CD4-positive, alpha-beta memory T cell (primary cell): ENCODE measurements at places on chromosomes 2 and 18. TPM values are rescaled to one million over a fixed set of nuclear protein-coding genes. Genes with fewer than 3 reads are reported as not detected.

DNA sequence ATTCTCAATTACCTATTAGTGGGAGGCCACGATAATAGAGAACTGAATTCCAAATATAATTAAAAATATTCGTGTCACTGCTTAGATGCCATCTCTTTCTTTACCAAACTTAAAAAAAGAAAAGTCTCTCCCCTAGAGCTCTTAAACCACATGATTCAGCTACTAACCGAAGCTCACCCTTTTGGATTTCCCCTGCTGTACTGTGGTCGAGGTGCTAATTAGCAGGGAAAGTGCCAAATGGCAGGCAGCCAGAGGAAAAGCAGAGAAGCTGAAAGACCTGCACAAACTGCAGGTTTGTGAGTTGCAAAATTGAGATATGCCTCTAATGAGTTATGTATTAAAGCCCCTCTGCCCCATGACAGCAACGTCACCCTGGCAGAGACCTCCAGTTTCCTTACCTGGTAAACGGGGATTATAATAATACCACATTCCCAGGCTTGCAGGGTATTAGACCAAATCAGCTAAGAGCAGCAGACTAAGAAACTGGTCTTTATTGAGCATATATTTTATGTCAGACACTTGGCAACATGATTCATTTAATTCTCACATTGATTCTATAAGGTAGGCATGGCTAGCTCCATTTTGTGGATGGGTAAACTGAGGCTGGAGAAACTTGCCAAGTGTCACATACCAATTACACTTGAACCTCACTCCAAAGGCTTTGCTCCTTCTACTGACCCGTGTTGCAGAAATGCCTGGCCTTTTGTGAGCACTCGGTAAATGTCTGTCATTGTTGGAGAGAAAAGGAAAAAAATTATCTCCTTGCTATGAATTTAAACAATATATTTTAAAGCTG, 259.7 kb downstream of the LPIN1 start:
- DNase-seq, result peak; percentile 78
- no peak overlapping the region for H3K27ac ChIP-seq
- no peak overlapping the region for H3K4me3 ChIP-seq
- peaks cover 21% of the 10 kb centered on the region for H3K4me1 ChIP-seq

DNA sequence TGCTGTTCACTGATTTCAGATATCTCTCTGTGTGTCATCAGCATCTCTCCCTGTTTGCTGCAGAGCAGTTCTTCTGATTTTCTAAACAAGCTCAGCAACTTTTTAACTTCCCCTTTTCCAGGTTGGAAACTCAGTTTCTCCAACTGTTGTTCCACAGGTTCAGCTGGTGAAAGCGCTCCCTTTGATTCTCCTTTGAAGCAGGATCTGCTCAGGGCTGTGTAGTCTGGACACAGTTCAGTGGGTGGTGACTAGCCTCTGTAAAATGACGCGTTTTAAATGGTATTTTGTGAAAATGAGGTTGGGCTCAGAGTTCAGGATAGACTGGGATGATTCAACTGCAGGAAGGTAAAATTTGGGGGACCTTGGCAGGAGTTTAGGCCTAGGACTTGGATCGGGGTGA, 106.3 kb downstream of the TRIM43 start:
- H3K4me3 ChIP-seq, result no peak overlapping the region
- H3K36me3 ChIP-seq, result no peaks in the 10 kb centered on the region
- H3K27ac ChIP-seq, result no peak overlapping the region
- no peaks in the 10 kb centered on the region for H3K27me3 ChIP-seq

- no peaks in the 10 kb centered on the region for H3K36me3 ChIP-seq
- H3K4me1 ChIP-seq, result no peaks in the 10 kb centered on the region
- H3K27ac ChIP-seq, result no peak overlapping the region
- H3K4me3 ChIP-seq, result no peak overlapping the region
Observed at GRCh38 chr18:10120622-10121021, 206.8 kb downstream of the VAPA start.

DNA sequence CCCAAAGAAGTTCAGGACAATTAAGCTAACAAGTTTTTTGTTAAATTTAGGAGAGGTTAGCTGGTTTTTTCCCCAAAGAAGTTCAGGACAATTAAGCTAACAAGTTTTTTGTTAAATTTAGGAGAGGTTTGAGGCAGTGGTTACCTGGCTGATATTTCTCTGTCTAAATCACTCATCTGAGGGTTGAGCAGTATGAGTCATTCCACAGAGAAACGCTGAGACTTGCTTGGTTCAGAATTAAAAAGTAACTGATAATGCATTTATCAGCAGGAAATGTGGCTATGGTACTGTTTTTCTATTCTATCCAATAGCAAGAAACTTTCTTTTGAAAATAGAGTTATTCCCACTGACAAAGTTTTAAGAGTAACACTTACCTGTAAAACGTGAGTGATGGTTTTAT, 22.8 kb upstream of the KIDINS220 start:
- no peaks in the 10 kb centered on the region for H3K27me3 ChIP-seq
- no peaks in the 10 kb centered on the region for H3K4me1 ChIP-seq
- no peak overlapping the region for H3K27ac ChIP-seq
- H3K36me3 ChIP-seq, result no peaks in the 10 kb centered on the region

GRCh38 chr2:42246562-42246961, 77.4 kb downstream of the EML4 start:
- H3K36me3 ChIP-seq, result peaks cover 14% of the 10 kb centered on the region
- no peak overlapping the region for H3K4me3 ChIP-seq
- H3K27me3 ChIP-seq, result no peaks in the 10 kb centered on the region
- H3K27ac ChIP-seq, result no peak overlapping the region
- no peak for DNase-seq

- no peaks in the 10 kb centered on the region for H3K27me3 ChIP-seq
- no peak for DNase-seq
- H3K36me3 ChIP-seq, result no peaks in the 10 kb centered on the region
- H3K4me1 ChIP-seq, result peaks cover 63% of the 10 kb centered on the region
- no peak overlapping the region for H3K4me3 ChIP-seq
- peak overlapping the region; percentile 14 for H3K27ac ChIP-seq
Observed at GRCh38 chr2:233234264-233234663, 17.2 kb upstream of the ATG16L1 start.

GRCh38 chr2:219368690-219369191, 19.0 kb downstream of the DNPEP start:
- H3K4me3 ChIP-seq, result no peak overlapping the region
- no peaks in the 10 kb centered on the region for H3K4me1 ChIP-seq
- no peak overlapping the region for H3K27ac ChIP-seq
- peaks cover 3% of the 10 kb centered on the region for H3K36me3 ChIP-seq
- no peak for DNase-seq

DNA sequence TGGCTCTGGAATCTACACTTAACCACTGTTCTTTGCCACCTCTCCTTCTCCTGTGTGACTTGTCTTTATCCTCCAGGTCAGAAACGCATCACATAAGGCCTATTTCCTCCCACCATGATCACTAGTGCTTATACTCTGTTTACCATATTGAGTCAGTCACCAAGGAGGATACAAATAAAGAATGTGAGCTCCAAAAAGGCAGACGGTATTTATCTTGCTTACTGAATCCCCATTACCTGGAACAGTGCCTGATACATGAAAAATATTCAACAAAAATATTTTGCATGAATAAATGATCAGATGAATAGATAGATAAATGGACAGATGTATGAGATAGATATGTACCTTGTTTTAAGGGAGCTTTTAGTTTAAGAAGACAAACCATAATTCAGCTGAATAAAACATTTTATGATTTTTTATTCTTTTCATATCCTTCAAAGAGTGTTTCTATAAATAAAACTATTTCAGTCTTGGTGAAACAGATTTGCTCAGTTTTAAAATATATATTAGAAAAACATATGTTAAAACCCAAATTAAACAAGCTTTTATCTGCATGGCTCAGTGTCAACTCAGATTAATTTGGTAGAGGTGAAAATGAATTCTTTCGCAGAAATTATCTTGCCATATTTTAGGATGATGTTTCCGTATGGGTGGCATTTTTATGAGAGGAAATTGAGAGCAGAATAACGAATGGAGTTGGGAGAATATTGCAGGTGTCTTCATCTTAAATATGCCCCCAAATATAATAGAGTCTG, 799.9 kb downstream of the DCC start:
- no peaks in the 10 kb centered on the region for H3K4me1 ChIP-seq
- no peak overlapping the region for H3K4me3 ChIP-seq
- DNase-seq, result no peak
- no peaks in the 10 kb centered on the region for H3K36me3 ChIP-seq
- no peak overlapping the region for H3K27ac ChIP-seq

DNA sequence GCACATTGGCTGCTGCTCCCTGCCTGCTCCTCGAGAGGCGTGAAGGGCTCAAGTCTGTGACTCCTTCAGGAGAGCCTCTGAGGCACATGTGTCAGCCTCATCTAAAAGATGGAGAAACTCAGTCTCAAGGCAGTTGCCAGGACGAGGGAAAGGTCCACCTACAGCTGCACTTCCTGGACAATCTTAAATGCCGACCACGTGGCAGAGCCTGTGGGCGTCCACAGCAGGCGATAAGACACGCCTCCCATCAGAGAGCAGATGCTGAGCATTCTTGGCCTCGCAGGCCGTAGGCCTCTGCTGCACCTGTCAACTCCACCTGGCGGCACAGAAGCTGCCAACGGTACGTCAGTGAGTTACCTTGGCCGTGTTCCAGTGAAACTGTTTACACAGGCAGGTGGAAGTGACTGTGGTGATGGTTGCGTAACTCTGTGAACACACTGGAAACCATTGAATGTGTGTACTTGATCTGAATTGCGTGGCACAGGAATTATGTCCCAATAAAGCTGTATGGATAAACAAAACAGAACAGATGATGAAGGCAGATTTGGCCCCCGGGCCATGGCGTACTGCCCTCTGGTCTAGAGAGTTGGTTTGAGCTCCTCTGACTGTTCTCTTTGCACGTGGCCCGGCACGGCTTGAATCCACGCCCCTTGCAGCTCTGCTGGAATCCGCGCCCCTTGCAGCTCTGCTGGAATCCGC, 114.5 kb downstream of the RNF144A start:
- H3K27me3 ChIP-seq, result no peaks in the 10 kb centered on the region
- peaks cover 27% of the 10 kb centered on the region for H3K36me3 ChIP-seq
- H3K4me3 ChIP-seq, result no peak overlapping the region
- DNase-seq, result peak; percentile 80

GRCh38 chr2:72911256-72911655, 6.1 kb upstream of the EMX1 start:
- H3K4me3 ChIP-seq, result no peak overlapping the region
- H3K4me1 ChIP-seq, result peaks cover 16% of the 10 kb centered on the region
- H3K27ac ChIP-seq, result no peak overlapping the region
- H3K27me3 ChIP-seq, result peaks cover 48% of the 10 kb centered on the region
- DNase-seq, result no peak
- H3K36me3 ChIP-seq, result no peaks in the 10 kb centered on the region

DNA sequence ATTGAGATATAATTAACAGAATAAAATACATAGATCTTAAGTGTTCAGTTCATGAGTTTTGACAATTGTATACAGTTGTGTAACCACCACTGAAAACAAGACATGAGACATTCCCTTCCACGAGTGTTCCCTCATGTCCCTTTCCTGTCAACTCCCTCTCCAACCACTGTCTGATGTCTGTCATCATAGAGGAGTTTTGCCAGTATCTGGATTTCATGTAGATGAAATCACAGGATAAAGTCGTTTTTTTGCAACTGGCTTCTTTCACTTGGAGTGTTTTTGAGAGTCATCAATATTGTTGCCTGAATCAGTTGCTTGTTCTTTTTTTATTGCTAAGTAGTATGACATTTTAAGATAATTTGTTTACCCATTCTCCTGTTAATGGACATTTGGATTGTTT, 52.7 kb downstream of the RBMS1 start:
- peaks cover 11% of the 10 kb centered on the region for H3K4me1 ChIP-seq
- H3K4me3 ChIP-seq, result no peak overlapping the region
- H3K36me3 ChIP-seq, result no peaks in the 10 kb centered on the region
- DNase-seq, result no peak
- no peak overlapping the region for H3K27ac ChIP-seq
- no peaks in the 10 kb centered on the region for H3K27me3 ChIP-seq

- H3K4me1 ChIP-seq, result no peaks in the 10 kb centered on the region
- no peaks in the 10 kb centered on the region for H3K36me3 ChIP-seq
- no peak overlapping the region for H3K4me3 ChIP-seq
- no peaks in the 10 kb centered on the region for H3K27me3 ChIP-seq
Observed at GRCh38 chr18:23154823-23155500, 19.7 kb downstream of the CABLES1 start.

GRCh38 chr2:238988752-238989151, 140.9 kb downstream of the TWIST2 start:
- H3K27ac ChIP-seq, result no peak overlapping the region
- DNase-seq, result no peak
- no peaks in the 10 kb centered on the region for H3K27me3 ChIP-seq
- H3K36me3 ChIP-seq, result no peaks in the 10 kb centered on the region
- no peak overlapping the region for H3K4me3 ChIP-seq

DNA sequence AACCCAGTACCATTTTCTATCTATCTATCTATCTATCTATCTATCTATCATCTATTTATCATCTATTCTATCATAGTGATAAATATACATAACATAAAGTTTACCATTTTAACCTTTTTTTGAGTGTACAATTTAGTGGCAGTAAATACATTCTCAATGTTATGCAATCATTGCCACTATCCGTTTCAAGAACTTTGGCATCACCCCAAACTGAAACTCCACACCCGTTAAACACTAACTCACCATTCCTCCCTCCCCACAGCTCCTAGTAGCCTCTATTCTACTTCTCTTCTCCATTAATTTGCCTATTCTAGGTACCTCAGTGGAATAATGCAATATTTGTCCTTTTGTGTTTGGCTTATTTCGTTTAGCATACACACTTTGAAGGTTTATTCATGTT, 82.5 kb upstream of the KCNE4 start:
- DNase-seq, result no peak
- H3K27ac ChIP-seq, result no peak overlapping the region
- no peaks in the 10 kb centered on the region for H3K36me3 ChIP-seq
- H3K27me3 ChIP-seq, result no peaks in the 10 kb centered on the region
- H3K4me3 ChIP-seq, result no peak overlapping the region

DNA sequence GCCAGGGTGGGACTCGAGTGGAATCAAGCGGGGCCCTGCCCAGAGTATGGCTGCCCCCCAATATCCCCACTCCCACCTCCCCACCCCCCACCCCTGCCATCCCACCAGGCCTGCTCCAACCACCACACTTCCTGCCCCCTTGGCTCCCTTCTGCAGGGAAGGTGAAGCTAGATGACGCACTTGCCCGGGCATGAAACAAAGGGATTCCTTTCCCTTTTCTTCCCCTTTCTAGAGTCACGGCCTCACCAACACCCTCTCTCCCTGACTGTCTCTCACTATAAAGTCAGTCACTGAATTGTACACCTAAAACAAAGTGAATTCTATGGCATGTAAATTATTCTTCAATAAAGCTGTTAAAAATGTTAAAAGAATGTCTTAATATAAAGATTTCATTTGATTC, 16.0 kb downstream of the ZBTB7C start:
- H3K36me3 ChIP-seq, result no peaks in the 10 kb centered on the region
- no peak overlapping the region for H3K27ac ChIP-seq
- no peak for DNase-seq
- H3K4me1 ChIP-seq, result no peaks in the 10 kb centered on the region
- H3K4me3 ChIP-seq, result no peak overlapping the region

REG3G gene
- not detected for total RNA-seq

MRO gene
- not detected for total RNA-seq

INHA gene
- total RNA-seq, result not detected
